Bronchus fibroblast of lung (primary cell): ENCODE measurements at places on chromosomes 3 and 15. TPM values are rescaled to one million over a fixed set of nuclear protein-coding genes. Genes with fewer than 3 reads are reported as not detected.

Gene BMF
- 0.17 and 1.6 TPM in 2 replicates for total RNA-seq

Gene RARRES1
- 23.5 and 36.8 TPM in 2 replicates for total RNA-seq

Gene ANKRD63
- total RNA-seq, result not detected in 2 replicates

Gene CD200
- 3.0 and 5.0 TPM in 2 replicates for total RNA-seq

Gene GOLGA8T
- total RNA-seq, result 0.15 TPM in 1 of 2 replicates, not detected in the other

Gene ALDH1A2
- 0.30 and 0.84 TPM in 2 replicates for total RNA-seq

Gene CISH
- 1.2 and 2.1 TPM in 2 replicates for total RNA-seq
